Stimulated activated CD8-positive, alpha-beta memory T cell treated with anti-CD3 and anti-CD28 coated beads, Interleukin-15, amount 100 ng/mL, for 24 hours (primary cell): ENCODE measurements at places on chromosomes 3 and 15.

DNA sequence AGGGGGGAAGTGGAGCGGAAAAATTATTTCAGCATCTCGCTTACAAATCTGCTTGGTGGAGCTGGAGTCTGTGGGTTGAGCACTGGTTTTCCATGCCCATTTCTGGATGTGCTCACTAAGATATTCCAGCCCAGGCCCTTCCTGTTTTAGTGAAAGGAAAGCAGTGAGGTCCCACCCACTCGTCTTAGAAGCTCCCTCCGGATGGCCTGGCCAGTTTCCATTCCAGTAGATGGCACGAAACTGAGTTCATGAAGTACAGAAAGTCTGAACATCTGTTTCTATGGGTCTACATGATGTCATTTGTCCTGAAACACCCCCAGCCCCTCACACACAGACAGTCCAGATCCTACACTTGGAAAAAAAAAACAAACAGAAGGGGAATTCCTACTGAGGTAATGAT lies 31.9 kb upstream of the THSD4 start:
- no peak for DNase-seq

DNA sequence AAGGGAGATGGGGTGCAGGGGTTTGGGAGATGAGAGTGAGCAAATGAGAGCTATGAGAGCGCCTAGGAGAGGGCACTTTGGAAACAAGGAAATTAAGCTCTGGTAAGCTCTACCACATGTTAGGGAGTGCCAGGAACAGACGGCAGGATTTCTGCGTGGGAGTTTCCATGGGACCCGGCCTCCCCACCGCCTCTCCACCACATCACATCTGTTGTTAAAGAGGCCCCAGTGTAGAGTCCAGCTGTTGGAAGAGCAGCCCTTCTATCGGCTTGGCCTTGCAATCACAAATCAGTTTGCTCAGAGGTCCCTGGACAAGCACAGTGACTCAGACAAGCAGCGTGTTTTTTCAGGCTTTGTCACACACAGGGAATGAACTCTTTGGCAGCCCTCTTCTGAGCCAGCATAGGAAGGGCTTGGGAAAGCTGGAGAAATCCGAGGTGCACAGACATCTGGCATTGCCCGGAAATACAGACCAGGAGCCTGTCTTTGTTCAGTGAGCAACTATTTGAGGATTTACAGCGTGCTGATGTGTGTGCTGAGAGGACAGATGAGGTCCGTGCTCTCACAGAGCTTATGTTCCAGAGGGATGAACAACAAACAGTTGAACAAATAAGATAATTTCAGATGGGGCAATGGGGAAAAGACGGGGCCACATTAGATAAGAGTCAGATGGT lies 370.6 kb upstream of the PROK2 start:
- DNase-seq = no peak

- DNase-seq = no peak
These were observed 73.8 kb downstream of the LIPC start for GRCh38 chr15:58505581-58505980.

DNA sequence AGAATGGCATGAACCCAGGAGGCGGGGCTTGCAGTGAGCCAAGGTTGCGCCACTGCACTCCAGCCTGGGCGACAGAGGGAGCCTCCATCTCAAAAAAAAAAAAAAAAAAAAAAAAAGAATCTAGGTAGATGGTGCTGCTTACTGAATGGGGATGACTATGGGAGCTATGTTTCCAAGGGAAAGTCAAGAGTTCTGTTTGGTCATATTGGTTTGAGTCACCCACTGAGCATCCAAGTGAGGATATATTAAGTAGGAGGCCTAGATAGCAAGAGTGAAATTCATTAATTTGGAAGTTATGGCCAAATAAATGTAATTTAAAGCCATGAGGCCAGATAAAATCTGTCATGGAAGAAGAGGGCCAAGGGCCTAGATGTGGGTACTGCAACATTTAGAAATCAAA lies 9.0 kb upstream of the UACA start:
- no peak for DNase-seq

- no peak for DNase-seq
These were observed 589 bp downstream of the ANAPC13 start for GRCh38 chr3:134485075-134485717.

DNA sequence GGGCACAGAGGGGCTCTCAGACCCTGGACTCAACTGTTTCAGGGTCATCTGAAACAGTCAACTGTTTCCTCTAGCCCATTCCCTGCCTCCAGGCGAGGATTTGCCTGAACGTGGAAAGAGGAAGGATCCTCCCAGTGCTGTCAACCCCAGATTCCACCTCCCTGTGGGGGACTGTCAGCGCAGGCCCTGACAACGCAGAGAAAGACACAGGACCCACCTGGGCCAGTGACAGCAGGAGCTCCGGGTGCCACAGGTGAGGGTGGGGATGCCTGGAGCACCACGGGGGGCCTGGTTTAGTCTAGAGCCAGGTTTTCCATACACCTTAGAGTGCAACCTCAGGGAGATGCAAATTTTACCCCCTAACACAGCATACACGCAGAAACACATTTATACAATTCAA lies 19.5 kb upstream of the LAMP3 start:
- no peak for DNase-seq

- DNase-seq = no peak
These were observed 99.4 kb upstream of the IQSEC1 start for GRCh38 chr3:13172644-13173013.

DNA sequence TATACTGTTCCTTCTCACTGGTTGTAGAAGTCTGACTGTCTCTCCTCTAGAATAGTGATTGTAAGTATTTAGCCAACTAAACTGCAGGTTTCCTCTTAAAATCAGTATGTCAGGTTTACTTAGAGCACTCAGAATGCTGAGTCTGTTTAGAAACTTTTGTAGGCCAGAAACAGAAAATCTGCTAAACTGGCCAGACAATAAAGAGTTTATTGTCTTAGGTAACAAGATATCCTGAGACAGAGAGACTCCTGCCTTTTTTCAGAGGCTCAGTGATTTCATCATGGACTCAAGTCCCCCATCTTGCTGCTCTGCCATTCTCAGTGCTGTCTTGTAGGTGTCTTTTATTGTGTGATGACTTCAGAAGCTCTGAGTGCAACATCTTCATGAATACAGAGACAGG lies 279.0 kb downstream of the MFSD1 start:
- DNase-seq = no peak

GRCh38 chr3:186320862-186321568 lies 41.0 kb downstream of the DGKG start:
- DNase-seq = no peak

GRCh38 chr15:80936288-80937078 lies 53.1 kb downstream of the MESD start:
- no peak for DNase-seq

GRCh38 chr3:106473576-106474475 lies 605.0 kb upstream of the CBLB start:
- no peak for DNase-seq

DNA sequence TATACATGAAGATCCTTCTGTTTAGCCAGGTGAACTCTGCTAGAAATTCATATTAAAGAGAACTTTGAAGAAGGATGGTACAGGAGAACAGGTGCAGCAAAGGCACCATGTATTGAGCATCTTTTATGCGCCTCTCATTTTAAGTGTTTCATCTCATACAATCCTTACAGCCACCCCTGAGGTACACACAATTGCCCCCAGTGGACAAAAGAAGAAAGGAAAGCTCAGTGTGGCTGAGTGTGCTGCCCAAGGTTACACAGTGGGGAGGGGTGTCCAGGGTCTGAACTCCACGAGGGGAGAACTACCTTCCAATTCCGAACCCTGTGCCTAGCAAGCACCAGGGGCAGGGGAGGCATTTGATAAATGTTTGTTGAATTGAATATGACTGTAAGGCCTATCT lies 98.6 kb downstream of the MECOM start:
- DNase-seq = no peak

- no peak for DNase-seq
These were observed 5.7 kb downstream of the GHSR start for GRCh38 chr3:172442606-172443005.

GRCh38 chr3:24451461-24452099 lies 43.1 kb downstream of the THRB start:
- no peak for DNase-seq

- DNase-seq = no peak
These were observed 49.0 kb upstream of the NDN start for GRCh38 chr15:23736033-23736673.

GRCh38 chr15:57048930-57049549 lies 130.6 kb downstream of the TCF12 start:
- no peak for DNase-seq

DNA sequence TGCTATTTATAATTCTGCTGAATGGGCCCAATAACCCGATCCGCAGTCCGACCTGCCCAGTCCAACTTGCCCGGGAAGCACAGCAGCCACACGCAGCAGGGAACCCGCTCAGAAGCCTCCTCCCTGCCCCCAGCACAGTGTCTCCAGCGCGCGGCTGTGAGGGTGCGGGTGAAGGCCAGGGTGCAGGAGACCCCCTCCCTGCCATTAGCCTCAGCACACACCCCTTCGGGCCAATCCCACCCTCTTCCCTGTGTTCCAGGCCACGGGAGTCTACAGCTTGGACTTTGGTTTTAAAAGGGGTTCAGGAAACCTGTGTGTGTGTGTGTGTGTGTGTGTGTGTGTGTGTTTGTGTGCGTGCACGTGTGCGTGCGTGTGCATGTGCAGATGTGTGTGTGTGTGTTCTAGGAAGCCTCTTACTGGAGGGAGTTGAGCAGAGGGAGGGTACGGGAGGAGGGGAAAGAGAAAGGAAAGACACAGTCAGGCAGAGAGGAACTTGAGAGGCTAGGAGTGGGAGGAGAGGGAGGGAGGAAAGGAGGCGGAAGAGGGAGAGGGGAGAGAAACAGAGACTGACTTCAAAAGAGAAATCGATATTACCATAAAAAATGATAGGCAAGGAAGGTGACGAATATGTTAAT lies 34.2 kb downstream of the ATP2B2 start:
- no peak for DNase-seq

GRCh38 chr3:13886593-13887129 lies 6.8 kb upstream of the WNT7A start:
- DNase-seq = no peak

GRCh38 chr3:99817047-99817436 lies 620 bp upstream of the CMSS1 start:
- DNase-seq = no peak

- no peak for DNase-seq
These were observed 119.2 kb upstream of the CMC1 start for GRCh38 chr3:28122227-28122626.

DNA sequence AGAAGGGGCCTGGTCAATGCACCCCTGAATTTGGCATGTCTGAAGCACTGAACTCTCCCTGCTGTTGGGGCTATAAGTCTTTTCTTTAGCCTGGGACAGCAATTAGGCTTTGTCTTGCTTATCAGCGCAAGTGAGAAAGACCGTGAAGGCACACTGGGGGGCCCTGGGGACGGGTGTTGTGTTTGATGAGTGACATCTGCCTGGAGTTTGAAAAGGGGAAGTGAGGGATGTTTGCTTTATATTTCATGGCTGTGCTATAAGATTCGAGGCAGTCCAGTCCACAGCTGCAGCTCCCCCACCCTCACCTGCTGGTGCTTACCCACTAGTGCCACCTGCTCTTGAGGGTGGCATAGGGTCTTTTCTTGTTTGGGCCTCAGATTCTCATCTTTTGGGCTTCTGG lies 44.8 kb downstream of the CEMIP start:
- DNase-seq = no peak

DNA sequence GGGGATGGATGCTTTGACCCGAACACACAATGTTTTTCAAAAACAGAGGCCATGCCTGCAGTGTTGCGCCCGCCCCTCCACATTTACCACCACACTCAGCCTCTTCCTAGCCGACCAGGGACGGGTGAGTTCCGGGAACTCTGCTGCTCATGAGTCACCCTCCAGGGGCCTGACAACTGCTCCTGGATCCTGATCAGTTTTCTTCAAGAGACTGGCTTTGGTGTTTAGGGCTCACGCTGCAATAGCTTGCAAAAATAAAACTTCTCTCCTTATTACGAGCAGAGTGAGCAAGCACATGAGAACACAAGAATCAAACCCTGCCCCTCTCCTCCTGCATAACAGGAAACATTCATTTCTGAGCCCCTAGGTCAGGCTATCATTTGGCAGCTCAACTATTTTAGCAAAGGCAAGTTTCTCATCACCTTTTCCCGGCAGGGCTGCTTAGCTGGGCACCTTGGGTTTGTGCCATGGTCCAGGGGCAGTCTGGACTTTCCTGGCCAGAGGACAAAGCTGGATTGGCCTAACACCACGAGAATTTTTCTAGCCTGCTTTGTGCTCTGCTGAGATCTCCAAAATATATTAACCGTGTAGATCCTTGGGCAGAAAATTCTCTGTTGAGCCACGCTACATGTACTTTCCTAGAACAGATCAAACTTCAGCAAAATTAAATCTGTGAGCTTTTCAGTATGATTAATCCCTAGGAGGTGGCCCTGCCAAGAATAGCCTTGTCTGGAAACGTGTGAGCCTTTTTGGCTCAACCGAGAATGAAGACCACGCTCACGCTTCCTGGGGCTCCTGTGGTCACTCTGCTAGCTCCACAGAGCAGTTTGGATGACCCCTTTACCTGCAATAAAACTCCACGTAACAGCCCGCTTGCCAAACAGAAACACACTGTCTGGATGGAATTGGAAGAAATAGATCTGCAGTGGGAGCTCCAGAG lies 52.7 kb upstream of the SPATA12 start:
- no peak for DNase-seq

- no peak for DNase-seq
These were observed 487.2 kb upstream of the ATP11B start for GRCh38 chr3:182305881-182306665.

GRCh38 chr3:69420781-69421520 lies 35.1 kb upstream of the FRMD4B start:
- no peak for DNase-seq

GRCh38 chr3:89171687-89172545 lies 64.5 kb downstream of the EPHA3 start:
- DNase-seq = no peak

- DNase-seq = no peak
These were observed 38.4 kb upstream of the RBP1 start for GRCh38 chr3:139577909-139578308.

DNA sequence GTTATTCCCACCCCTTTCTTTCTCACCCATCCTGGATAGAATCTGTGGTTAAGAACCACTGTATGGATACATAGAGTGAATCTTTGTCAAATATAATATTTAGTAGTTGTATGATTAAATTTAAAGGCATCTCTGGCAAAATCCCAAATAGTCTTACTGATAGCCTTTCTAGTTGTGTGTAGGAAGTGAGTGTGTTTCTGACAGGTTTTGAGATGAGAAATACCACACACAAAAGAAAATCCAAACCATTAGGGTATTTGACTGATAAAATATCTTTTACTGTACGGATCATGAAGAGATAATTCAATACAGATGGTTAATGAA lies 44.7 kb upstream of the PLCL2 start:
- no peak for DNase-seq
